ENCODE measurements at places on chromosomes 2 and 18. TPM values are rescaled to one million over a fixed set of nuclear protein-coding genes. Genes with fewer than 3 reads are reported as not detected.

The KIF5C gene
- total RNA-seq: 0.28 TPM

The DSG3 gene
- total RNA-seq: not detected

The ACP1 gene
- 85.7 TPM for total RNA-seq

- H3K4me3 ChIP-seq: no peak overlapping the region
- H3K4me1 ChIP-seq: no peaks in the 10 kb centered on the region
- H3K36me3 ChIP-seq: no peaks in the 10 kb centered on the region
- DNase-seq: no peak
- no peaks in the 10 kb centered on the region for H3K27me3 ChIP-seq
Observed at GRCh38 chr18:36412778-36413177, 115.3 kb downstream of the FHOD3 start.

GRCh38 chr2:234335661-234336228, 161.1 kb downstream of the ARL4C start:
- no peak overlapping the region for H3K27ac ChIP-seq
- no peaks in the 10 kb centered on the region for H3K4me1 ChIP-seq
- peak; percentile 72 for DNase-seq

- H3K27me3 ChIP-seq: no peaks in the 10 kb centered on the region
- no peak for DNase-seq
- 0 out of 2 replicates have a peak, but pooled peaks cover 3% of the 10 kb centered on the region for H3K36me3 ChIP-seq
- no peak overlapping the region for H3K27ac ChIP-seq
Observed at GRCh38 chr18:73677450-73677849, 470.2 kb downstream of the FBXO15 start.

DNA sequence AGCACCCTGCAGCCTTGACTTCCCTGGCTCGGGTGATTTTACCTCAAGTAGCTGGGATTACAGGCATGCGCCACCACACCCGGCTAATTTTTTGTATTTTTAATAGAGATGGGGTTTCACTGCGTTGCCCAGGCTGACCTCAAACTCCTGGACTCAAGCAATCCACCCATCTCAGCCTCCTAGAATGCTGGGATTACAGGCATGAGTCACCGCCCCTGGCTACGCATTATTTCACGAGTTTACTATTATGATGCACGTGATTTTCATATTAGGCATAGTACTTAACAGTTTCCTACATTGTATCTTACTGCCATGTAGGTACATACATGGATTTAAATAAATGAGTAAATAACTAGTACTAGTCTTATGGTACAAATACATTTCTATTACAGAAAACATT, 4.4 kb downstream of the DYNC2LI1 start:
- no peaks in the 10 kb centered on the region for H3K27me3 ChIP-seq

DNA sequence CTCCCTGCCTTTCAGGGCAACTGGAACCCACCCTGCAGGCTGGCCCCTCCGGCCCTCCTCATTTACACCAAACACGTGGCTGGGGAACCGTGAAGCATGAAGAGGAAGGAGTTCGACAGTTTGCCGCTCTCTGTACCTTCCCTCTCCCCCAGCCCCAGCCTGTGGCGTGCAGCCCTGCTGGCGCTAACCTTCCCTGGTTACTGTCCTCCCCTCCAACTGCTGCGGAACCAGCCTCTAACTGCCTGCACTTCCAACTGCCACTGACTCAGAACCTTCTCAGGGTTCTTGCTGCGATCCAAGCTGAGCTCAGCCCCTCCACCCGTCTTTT, 19.2 kb upstream of the GNAL start:
- no peak overlapping the region for H3K27ac ChIP-seq
- H3K36me3 ChIP-seq: no peaks in the 10 kb centered on the region
- DNase-seq: no peak

DNA sequence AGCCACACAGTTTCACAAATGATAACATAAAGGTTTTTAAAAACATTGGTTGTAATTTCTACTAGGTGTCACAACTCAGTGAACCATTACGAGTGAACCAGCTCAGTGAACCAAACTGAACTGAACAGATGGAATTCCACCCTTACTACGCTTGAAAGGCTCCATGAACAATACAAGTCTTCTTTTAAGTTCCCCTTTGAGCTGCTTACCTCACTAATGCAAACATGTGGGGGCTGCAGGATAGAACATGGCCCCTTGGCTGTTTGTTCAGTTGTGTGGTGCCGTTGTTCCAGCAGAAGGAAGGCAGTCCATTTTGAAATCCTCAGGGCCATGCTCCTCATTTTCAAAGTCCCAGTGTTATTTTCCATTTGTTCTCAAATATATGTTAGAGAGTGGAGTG, 30.7 kb upstream of the KLHL14 start:
- no peaks in the 10 kb centered on the region for H3K36me3 ChIP-seq
- no peak overlapping the region for H3K27ac ChIP-seq
- no peaks in the 10 kb centered on the region for H3K4me1 ChIP-seq
- DNase-seq: no peak

GRCh38 chr2:159133797-159134196, 152.7 kb downstream of the WDSUB1 start:
- peaks cover 39% of the 10 kb centered on the region for H3K4me1 ChIP-seq
- no peaks in the 10 kb centered on the region for H3K36me3 ChIP-seq
- peak; percentile 61 for DNase-seq
- H3K27ac ChIP-seq: no peak overlapping the region
- no peak overlapping the region for H3K4me3 ChIP-seq

DNA sequence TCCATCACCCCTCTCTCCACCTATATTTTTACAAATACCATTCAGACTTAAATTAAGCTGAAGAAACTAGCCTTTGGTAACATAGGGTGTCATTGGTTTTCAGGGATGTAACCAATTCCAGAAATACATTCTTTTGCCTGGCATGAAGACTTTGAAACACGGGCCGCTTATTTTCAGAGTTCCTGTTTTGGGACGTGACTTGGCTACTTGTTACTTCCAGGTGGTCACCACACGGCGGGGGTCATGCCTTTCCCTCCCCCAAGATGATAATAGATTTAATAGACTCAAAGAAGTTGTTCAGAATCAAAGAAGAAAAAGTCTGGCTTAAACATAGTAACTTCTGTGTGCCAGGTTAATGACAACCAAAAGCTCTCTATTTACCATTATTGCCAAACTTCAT, 110.6 kb downstream of the SEPTIN10 start:
- H3K4me3 ChIP-seq: no peak overlapping the region
- H3K27ac ChIP-seq: no peak overlapping the region

Data from IMR-90 (cell line).